ENCODE measurements at places on chromosomes 7 and 10.
A peak's percentile ranks its signal among the peaks of the same experiment; 100 is the strongest.

DNA sequence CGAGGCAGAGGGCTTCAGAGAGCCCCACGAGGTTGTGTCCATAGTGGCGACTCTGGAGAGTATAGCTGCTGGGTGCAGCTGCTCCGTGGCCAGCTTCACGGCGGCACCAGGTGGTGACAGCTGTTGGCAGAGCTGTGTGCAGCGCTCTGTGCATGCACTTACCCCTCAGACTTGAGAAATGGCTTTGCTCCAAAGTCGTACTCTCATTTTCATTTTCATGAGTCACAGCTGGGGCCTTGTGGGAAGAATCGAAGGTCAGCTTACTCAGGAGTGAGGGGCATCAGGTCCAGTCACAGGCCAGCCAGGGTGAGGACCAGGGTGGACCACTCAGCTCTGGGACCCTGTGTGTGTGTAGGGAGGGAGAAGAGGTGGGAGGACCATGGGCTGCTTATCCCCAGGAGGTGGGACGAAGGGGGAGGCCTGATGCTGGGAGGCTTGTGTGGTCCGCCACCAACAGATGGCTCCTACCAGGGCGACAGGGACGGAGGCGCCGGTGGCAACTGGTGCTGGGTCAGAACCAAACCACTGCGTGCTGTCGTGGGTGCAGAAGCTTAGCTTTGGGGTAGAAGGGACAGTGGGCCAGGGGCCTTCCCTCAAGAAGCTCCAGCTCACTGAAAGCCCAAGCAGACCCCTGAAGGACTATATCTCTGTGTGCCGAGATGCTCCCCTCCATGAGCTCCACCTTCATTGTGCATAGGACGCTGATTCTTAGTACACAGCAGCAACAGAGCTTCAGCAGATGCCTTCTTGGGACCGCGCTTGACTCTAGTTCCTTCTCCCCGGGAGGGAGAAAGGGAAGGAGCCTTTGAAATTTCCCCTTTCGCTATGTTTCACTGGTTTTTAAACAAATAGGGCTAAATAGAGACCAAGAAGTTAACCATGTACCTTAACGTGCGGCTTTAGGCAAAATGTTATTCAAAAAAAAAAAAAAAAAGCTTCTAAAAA, 225.0 kb downstream of the CELF2 start:
- DNase-seq, result no peak

DNA sequence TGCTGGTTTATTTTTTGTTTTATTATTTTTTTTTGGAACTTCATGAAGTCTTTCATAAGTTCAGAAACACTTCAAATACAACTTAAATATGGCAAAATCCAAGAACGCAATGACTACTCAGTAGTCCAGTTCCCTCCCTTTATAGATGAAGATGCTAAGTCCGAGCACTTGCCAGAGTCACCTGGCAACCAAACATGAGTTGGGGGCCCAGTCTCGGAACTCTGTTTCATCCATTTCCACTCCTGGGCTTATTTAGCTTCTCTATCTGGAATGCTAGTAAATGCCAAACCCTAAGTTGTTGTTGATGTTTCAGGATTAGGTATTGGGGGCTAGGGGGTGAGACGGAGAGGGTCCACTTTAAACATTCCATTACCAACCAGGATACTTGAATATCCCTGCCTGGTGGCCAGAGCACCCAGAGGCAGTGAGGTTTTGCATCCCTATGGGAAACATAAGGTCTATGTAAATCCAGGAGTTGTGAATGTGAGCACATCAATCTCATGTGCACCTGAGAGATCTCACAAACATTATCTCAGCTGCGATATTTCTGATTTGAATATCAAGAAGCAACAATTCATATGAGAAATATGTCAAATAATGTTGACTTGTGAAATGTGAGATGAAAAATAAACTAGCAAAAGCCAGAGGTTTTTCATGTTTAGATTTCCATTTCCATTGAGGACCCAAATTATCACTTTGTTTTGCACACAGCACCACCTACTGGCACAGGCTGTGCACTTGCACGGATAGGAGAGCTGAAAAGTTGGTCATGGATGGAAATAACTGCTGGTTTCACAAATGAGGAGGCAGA, 129.3 kb downstream of the PKD1L1 start:
- DNase-seq, result peak; percentile 5

DNA sequence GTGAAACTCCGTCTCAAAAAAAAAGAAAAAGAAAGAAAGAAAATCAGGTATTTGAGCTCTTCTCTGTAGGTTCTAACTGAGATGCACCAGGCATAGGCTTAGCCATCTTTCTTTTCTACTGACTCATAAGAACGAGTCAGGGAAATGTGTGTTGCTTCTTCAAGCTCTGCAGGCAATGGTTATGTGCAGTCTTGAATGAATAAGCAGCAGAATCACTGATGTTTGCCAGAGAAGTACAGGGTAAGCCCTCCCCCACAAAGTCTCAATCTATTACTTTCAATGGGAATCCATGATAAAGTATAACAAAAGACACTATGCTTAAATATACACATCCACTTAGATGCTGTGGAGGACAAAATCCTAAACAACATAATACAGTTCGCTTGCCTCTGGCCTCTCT, 239.2 kb downstream of the PARD3 start:
- no peak for DNase-seq

DNA sequence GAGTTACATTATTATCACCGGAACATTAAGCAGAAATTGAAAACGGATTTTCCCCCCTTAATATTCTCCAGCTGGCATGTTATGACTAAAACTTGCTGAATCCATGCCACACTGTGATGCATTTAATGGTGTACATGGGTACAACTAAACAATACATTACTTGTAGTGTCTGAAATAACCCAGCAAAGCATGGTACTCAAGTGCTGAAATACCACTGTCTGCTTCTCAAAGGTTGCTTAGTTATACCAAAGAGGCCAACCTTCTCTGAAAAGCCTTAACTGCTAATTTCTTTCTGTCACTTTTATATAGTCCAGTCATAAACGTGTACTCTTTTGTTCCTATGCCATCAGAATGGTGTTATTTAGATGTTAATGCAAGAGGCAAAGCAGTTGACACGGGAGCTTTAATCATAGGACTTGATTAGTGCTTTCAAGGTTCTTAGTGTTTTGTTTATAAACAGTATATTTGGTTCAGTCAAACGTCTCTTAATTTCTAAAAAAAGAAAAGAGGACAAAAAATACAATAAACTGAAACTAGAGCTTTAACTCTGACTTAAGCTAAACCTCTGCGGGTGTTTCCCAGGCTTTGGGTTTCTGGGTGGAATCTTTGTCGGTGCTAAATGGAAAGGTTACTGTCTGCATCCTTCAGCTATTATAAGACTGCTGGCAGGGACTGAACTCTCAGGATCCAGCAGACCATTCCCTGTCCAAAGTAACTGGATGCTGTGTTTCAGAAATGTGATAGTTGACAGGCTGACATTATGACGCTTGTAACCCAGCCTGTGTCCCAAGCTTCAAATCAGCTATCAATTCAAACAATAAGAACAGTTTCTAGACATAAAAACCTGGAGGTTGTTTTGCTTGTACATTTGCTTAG, 202.6 kb downstream of the PPP1R3A start:
- no peak for DNase-seq

GRCh38 chr7:39721345-39721744, 98.0 kb downstream of the RALA start:
- no peak for DNase-seq
